ENCODE measurements at places on chromosomes 12 and 14. TPM values are rescaled to one million over a fixed set of nuclear protein-coding genes. Genes with fewer than 3 reads are reported as not detected.
A peak's percentile ranks its signal among the peaks of the same experiment; 100 is the strongest.

- no peak for DNase-seq
Observed at GRCh38 chr12:100504804-100505203, 31.1 kb downstream of the NR1H4 start.

Gene KCNH5
- total RNA-seq = not detected

DNA sequence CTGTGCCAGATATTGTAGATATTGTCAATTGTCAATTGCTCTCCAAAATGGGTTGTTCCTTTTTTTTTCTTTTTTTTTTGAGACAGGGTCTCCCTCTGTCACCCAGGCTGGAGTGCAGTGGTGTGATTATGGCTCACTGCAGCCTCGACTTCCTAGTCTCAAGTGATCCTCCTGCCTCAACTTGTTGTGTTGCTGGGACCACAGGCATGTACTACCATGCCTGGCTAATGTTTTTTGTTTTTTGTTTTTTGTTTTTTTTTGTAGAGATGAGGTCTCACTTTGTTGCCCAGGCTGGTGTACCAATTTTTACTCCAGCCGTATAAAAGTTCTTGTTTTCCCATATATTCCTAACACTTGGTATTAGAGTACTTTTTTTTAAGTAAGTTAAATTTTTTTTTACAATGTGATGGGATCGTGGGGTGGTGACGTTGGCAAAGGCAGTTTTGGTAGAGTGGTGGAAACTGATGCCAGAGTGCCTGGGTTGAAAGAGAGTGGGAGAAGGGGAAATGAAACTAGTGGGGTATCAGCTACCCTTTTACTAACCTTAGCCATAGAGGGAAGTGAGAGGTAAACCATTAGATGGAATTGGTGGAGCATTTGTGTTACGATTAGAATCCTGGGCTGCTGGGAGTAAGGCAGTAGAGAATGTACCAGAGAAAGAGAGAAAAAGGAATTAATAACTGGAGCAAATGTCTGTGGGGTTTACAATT is 33.0 kb upstream of the CFAP54 start:
- DNase-seq = no peak

- no peak for DNase-seq
Observed at GRCh38 chr14:23296012-23296777, 6.5 kb downstream of the PPP1R3E start.

Gene SUSD6
- 42.5 TPM for total RNA-seq

DNA sequence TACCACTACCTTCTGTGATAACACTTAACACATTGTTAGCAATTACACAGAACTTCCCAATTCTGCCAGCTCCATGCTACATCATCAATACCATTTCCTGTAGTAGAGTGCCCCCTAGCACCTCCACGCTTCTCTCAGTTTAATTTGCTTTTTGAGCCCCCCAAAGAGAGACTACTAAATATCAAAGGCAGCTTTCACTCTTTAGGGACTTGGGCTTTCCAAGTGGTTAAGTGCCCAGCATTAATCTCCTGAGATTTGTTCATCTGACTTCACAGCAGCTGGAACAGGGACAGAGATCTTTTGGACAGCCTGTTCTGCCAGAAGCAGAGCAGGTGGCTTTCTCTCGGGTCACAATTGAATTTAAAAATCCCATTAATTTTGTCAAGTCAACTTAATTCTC is 954.9 kb downstream of the DIO2 start:
- no peak for DNase-seq

DNA sequence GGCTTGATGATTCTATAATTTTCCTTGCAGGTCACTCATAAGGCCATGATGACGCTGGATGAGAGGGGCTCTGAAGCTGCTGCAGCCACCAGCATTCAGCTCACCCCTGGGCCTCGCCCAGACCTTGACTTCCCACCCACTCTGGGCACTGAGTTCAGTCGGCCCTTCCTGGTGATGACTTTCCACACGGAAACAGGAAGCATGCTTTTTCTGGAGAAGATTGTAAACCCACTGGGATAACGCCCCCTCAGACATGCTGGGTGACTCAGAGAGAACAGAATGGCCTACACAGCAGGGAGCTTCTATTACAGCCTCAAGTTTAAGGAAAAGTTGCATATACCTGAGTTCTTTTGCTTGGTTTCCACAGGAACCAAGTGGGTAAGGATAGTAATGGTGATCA is 34.3 kb downstream of the SERPINA3 start:
- DNase-seq = no peak

Gene TSPAN31
- 166 TPM for total RNA-seq

GRCh38 chr14:51396222-51396815 is 156.3 kb downstream of the TMX1 start:
- peak; percentile 9 for DNase-seq

DNA sequence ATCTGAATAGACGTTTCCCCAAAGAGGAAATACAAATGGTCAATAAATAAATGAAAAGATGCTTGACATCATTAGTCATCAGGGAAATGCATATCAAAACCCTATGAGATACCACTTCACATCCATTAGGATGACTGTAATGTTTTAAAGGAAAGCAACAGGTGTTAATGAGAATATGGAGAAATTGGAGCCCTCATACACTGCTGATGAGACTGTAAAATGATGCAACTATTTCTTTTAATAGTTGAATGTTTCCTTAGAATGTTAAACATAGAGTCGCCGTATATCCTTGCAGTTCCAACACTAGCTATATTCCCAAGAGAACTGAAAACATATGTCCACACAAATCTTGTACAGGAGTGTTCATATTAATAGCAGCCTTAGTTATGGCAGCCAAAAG is 133.2 kb downstream of the SLC38A4 start:
- DNase-seq = no peak

Gene TDRD9
- total RNA-seq = 51.3 TPM

Gene HRK
- 0.40 TPM for total RNA-seq

- no peak for DNase-seq
Observed at GRCh38 chr14:102396521-102396920, 33.8 kb downstream of the TECPR2 start.

DNA sequence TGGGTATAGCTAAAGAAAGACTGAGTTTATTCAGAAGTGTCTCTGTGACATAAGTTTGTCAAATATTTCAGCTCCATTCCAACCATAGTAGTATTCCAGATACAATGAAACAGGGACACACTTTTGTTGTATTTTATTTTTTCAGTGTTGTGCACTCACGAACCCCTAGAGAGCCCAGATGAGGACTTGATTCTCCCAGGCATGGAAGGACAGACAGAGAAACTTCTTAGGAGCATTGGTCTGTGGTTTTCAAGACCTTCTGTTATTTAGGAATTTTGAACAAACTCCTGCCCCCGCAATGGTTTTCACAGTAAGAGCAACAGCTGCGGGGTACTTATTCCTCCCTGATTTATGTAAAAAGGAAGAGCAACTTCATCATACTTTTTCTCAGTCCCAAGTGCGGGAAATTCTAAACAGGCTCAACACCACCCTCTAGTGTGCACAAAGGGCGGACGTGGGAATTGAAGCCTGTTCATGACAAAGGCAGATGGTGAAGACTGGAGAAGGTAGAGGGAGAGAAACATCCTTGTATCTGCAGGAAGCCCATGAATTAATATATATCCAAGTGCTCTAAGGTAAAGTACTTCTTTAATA is 147.6 kb downstream of the PAH start:
- peak; percentile 58 for DNase-seq

GRCh38 chr12:53869500-53869899 is 69.1 kb upstream of the HOXC13 start:
- DNase-seq = no peak

DNA sequence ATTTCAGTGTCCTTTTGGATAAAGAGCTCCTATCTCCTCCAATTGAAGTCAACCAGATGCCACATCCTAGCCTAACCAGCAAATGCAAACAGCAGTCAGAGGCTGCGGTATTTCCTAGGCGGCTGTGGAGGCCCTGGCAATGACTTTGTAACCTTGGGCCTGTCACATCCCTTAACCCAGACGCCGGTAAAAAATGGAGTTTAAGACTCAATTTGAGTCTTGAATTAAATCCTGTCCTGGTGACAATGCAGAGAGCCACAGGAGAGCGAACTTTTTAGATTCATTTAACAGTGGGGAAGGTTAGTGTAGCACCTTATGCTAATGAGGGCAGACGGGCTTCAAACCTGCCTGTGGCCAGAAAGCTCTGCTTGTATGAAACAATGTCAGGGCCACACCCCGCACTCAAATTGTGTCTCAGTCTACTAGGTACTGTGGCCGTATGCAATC is 1.3 kb downstream of the C12orf75 start:
- no peak for DNase-seq

Data from thyroid gland (tissue), 4 donors.